ENCODE measurements at places on chromosomes 3 and 15. TPM values are rescaled to one million over a fixed set of nuclear protein-coding genes. Genes with fewer than 3 reads are reported as not detected.

SPATA12 gene
- not detected for total RNA-seq

RAB6B gene
- total RNA-seq = not detected

RTP1 gene
- not detected for total RNA-seq

NME9 gene
- total RNA-seq = not detected

TM4SF1 gene
- total RNA-seq = not detected

CHL1 gene
- total RNA-seq = not detected

GOLGA6L10 gene
- 0.93 TPM for total RNA-seq

SLC2A2 gene
- total RNA-seq = not detected

DNA sequence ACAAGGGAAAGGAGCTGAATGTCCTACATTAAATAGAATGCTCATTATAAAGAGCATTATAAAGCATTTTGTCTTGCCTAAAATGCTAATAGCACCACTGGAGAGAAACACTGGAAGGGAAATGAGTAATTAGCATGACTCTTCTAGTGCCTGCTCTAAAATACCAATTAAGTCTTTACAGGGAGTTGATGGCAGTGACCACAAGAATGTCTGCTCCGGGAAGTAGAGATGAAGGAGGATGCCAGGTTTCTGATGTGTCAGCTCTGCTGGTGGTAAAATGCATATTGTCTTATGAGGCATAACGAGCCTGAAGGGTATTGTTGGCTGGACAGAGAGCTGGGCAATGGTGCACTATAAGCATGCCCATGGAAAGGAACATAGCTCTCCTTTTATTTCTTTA is 49.5 kb downstream of the MYLK start:
- DNase-seq = no peak

- DNase-seq = no peak
Observed at GRCh38 chr3:60333710-60334109, 917.5 kb downstream of the FHIT start.

DNA sequence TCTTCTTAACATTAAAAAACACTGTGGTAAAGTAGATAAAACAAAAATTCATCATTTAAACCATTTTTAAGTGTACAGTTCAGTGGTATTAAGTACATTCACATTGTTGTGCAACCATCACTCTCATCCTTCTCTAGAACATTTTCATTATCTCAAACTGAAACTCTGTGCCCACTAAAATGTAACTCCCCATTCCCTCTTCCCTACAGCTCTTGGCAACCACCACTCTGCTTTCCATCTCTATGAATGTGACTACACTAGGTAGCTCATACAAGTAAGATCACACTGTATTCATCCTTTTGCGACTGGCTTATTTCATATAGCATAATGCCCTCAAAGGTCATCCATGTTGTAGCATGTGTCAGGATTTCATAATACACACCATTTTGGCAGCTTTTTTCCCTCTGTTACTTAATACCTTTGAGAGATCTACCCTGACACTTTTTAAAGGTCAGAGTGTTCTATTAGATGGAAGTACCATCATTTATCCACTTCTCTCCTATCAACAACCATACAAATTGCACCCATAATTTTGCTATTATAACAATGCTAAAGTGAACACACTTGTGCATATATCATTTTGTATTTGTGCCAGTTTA is 42.9 kb upstream of the FRMD4B start:
- DNase-seq = no peak

All from CD4-positive, alpha-beta T cell (primary cell).